ENCODE measurements at places on chromosomes 7 and 10.
A peak's percentile ranks its signal among the peaks of the same experiment; 100 is the strongest.

DNA sequence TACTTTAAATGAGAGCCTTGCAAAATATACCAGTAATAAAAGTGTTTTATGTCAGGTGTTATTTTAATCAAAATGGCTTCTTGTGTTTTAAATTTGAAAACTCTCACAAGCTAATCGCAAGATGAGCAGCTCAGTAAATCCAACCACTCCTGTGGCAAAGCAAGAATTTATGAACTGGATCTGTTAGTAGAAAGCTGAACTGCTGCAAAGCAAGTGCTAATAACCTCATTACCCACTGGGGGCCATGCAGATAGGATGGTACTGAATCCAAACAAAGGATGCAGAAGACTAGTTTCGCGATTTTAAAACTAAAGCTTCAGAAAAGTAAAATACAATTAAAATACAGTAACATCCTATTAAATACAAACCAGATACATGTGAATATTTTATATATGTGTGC is 468.0 kb downstream of the PARD3 start:
- no peak for DNase-seq

GRCh38 chr7:103140685-103141084 is 8.2 kb downstream of the NAPEPLD start:
- DNase-seq = no peak

DNA sequence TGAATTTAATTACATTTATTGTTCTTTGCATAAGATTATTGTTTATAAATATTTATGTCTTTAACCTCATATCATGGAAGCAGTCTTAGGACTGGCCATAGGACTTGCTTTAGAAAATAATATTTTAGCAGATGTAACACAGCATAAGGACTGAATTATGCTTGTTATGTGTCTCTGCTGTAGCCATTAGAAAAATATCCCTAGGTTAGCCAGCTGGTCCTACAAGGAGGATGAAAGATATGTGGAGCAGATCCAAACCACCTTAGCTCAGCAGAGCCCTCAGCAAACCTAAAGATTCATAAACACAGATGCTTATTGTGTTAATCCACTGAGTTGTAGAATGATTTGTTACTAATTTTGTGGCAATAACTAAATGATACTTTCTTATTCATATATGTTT is 166.0 kb upstream of the COL1A2 start:
- DNase-seq = no peak

GRCh38 chr10:133590226-133590969 is 25.0 kb upstream of the SYCE1 start:
- no peak for DNase-seq

DNA sequence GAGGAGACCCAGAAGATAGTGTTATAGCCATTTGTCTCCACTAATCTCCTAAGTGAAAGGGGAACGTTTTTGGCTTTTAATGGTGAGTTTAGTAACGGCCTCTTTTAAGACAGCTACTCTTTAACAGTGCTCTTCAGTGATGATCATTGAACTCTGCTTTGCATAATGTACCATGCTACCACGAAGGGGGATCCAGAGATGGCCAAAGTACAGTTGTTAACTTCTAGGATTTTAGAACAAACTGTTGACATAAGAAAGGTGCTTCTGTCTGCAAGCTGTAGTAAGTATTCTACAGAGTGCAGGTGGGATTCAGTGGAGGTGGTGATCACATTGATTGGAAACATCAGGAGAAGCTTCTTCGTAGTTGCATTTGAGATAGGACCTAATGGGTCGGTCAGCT is 114.1 kb upstream of the RPA3 start:
- DNase-seq = no peak

DNA sequence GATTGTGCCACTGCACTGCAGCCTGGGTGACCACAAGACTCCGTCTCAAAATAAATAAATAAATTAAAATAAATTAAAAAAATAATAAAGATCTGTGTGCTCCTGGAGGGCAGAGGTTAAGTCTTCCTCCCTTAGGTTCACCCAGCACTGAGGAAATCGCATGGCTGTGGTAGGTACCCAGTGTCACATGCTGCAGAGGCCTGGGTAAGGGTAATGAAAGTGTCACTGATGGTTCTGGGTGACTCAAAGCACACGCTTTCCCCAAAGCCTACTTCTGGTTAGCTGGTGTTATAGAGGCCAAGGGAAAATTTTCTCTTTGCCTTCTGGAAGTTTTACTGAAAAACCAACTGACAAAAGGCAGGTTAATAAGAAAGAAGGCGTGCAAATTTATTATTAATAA is 88.8 kb upstream of the ITGB1 start:
- no peak for DNase-seq

GRCh38 chr10:108327706-108328105 is 1163.2 kb upstream of the SORCS1 start:
- no peak for DNase-seq

DNA sequence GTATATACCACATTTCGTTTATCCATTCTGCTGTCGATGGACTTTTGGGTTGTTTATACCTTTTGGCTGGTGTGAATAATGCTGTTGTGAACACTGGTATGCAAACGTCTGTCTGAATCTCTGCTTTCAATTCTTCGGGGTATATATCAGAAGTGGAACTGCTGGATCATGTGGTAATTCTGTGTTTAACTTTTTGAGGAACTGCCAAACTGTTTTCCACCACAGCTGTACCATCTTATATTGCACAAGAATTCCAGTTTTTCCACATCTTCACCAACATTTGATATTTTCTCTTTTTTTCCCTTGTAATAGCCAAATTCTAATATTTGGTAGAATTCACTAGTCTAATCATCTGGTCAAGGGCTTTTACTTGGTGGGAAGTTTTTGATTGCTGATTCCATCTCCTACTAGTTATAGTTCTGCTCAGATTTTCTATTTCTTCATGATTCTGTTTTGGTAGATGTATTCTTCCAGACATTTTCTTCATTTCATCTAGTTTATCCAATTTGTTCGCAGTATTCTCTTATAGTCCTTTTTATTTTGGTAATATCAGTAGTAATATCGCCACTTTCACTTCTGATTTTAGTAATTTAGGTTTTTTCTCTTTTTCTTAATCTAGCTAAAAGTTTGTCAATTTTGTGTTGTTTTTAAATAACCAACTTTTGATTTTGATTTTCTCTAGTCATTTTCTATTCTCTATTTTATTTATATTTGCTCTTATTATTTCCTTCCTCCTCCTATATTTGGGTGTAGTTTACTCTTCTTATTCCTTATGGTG is 271.2 kb downstream of the ZEB1 start:
- DNase-seq = no peak

- no peak for DNase-seq
These were observed 4.4 kb downstream of the HIPK2 start for GRCh38 chr7:139773371-139773770.

DNA sequence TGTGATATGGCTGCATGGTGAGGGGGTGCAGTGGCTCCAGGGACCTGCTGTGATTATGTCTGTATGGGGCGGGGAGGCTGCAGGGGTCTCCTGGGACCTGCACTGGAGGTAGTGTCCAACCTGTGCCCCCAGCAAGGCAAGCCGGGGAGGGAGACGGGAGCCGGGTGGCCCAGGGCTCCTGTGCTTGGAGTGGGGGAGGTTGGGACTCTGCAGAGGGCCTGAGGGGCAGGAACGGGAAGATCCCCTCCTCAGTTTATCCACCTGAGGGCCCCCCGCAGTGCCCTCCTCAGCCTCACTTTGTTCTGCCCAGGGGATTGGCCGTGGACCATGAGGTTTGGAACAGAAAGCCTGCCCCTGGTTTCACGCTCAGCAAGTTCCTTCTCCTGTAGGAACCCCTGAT is 22.8 kb upstream of the PWWP2B start:
- no peak for DNase-seq

DNA sequence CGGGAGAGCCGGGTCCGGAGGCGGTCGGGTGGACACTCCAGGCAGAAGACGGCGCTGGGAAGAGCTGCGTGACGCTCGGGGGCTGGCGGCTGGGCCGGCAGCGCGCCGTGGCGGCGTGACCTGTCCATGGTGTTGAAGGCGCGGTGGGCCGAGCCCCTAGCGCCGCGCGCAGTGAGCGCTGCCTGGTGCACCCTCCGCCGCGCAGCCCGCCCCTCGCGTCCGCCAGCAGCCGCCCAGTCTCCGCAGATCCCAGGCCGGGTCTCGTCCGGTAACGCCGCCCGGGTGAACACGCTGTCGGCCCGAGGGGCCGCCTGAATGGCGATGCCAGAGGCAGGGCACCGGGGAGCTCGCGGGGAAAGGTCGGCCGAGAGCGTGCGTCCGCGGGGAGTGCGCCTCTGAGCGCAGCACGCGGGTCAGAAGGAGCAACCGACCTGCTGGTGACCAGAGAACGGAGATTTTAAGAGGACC is 657 bp upstream of the TMEM178B start:
- DNase-seq = peak; percentile 20

DNA sequence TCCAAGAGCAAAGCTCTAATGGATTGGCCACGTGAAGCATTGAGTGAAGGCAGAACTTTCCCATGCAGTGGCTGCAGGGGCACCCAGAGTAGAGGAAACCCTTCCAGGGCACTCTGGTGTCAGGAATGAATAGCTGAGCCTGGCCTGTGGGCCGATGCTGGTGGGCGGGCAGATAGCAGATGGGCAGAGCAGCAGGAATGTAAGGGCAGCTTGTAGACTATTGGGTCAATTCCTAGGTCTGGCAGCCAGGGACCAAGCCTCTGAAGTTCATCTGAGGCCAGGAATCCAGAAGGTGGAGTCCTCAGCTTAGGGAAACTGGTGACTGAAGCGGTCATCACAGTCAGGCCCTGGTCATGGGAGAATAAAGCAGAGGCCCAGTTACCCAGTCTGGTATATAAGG is 115.4 kb downstream of the TMEM178B start:
- no peak for DNase-seq

- no peak for DNase-seq
These were observed 325.5 kb downstream of the LHFPL3 start for GRCh38 chr7:104653825-104654401.

GRCh38 chr10:111996103-111996502 is 187.5 kb downstream of the GPAM start:
- no peak for DNase-seq

DNA sequence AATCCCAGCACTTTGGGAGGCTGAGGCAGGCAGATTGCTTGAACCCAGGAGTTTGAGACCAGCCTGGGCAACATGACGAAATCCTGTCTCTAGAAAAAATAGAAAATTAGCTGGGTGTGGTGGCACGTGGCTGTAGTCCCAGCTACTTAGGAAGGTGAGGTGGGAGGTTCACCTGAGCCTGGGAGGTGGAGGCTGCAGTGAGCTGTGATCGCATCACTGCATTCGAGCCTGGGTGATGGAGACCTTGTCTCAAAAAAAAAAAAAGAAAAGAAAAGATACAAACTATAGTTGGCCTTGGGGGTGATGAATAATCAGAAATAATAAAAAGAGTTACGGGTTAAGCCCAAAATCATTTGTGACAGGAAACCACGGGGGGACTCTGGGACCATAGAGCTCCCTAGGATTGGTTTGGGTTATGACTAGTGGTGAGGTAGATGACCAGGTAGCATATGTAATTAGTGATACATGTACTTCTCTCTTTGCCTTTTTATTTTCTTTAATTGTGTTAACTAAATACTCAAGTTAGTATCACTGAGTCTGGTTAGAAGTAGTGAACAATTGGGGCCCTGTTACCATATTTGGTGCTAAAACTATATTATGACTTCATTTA is 10.4 kb upstream of the ASCC1 start:
- no peak for DNase-seq

DNA sequence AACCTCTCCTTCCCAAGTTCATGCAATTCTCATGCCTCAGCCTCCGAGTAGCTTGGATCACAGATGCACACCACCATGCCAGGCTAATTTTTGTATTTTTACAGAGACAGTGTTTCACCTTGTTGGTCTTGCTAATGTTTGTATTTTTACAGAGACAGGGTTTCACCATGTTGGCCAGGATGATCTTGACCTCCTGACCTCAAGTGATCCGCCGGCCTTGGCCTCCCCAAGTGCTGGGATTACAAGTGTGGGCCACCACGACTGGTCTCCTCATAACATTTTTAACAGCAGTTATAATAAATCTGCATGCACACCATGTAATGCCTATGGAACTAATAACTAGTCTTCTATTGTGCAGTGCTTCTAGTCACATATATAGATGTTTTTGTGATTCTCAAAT is 123.8 kb upstream of the VKORC1L1 start:
- DNase-seq = no peak

GRCh38 chr7:149070372-149071125 is 20.0 kb downstream of the ZNF786 start:
- no peak for DNase-seq

GRCh38 chr7:157388301-157388700 is 51.5 kb downstream of the DNAJB6 start:
- no peak for DNase-seq

GRCh38 chr7:141460781-141461715 is 90.2 kb upstream of the AGK start:
- no peak for DNase-seq

GRCh38 chr7:49344556-49344955 is 420.2 kb downstream of the CDC14C start:
- DNase-seq = no peak

- no peak for DNase-seq
These were observed 27.3 kb upstream of the WDFY4 start for GRCh38 chr10:48657416-48657815.

DNA sequence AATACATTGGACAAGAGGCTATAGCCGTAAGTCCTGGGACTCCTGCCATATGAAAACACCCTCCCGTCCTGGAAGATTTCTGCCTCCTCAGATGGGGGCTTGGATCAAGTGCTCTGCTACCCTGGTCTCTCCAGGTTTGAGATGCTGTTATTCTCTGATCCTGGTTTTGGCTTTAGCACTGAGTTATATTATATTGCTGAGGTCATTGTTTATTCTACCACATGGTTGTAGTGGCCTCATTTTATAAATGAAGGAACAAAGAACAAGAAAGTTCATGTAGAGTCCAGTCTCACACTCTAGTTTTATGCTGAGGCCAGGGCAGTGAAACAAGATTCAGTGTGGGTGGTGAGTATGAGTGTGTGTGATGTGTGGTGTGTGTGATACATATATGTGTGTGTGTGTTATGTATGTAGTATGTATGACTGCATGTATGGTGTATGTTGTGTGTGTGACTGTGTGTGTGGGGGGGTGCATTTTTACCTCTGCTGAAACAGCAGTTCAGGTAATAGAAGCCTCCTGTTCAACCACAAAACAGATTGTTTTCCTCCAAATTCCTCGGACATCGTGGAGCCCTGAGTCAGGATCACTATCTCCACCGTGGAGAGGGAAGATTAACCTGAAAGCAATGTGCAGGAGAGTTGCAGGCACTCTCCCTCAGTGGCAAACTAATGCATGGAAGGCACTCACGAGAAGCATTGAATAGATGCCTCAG is 80.7 kb downstream of the C7orf25 start:
- DNase-seq = no peak

DNA sequence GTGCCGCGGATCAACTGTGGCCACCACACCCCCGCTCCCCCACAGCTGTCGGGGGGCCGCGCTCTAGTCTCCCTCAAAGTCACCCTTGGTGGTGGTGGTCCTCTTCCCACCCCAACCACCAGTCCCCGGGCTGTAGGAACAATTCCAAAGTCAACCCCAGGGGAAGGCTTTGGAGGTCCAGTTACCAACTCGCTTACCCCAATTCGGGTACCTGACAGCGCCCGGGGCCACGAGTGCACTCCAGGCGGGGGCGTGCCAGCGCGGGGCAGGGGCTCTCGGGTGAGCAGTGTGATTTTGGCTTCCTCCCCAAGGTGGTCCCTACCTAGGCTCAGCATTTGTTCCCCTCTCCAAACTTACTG is 584 bp upstream of the ZMIZ1 start:
- DNase-seq = no peak

Data from SW 1271 (cell line).